ENCODE measurements at places on chromosomes 4 and X. TPM values are rescaled to one million over a fixed set of nuclear protein-coding genes. Genes with fewer than 3 reads are reported as not detected.
A peak's percentile ranks its signal among the peaks of the same experiment; 100 is the strongest.

The IQCM gene
- polyA plus RNA-seq, result not detected

The CFAP299 gene
- polyA plus RNA-seq, result 0.42 TPM

The RAB41 gene
- polyA plus RNA-seq, result 1.2 TPM

The HSFX2 gene
- polyA plus RNA-seq, result 0.47 TPM

The FGB gene
- 142 TPM for polyA plus RNA-seq

The PWWP3B gene
- 3.1 TPM for polyA plus RNA-seq

The ADH1A gene
- polyA plus RNA-seq, result 0.28 TPM

- DNase-seq, result no peak
Measured at GRCh38 chrX:119762718-119763117, 4.3 kb downstream of the SOWAHD start.

GRCh38 chr4:110705440-110705782 is 82.5 kb upstream of the PITX2 start:
- DNase-seq, result no peak

DNA sequence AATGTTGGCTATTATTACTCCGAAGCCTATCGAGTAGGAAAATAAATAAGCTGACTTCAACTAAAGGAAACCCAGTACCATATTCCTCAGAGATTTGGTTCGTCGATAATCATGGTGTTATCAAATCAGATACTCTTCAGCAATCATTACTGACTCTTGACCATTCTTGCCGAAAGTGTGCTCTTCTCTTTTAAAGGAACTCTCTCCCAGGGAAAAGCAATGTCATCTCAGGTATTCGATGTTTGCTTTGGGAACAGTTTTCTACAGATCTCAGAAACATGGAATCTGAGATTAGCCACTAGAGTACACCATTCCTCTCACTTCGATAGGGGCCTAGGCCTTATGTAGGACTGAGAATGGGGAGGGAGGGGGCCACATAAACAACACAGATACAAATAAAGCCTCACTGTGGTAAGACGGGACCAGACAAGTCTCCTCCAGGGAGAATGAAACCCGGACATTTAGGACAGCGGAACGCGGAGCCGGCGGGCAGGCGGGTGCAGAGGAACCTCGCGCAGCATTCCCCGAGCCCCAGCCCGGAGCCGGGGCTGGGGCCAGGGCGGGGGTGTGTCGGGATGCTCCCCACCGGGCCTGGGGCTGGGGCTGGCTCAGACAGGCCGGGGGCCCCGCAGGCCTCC is 581 bp downstream of the DNAJB14 start:
- DNase-seq, result peak; percentile 14

DNA sequence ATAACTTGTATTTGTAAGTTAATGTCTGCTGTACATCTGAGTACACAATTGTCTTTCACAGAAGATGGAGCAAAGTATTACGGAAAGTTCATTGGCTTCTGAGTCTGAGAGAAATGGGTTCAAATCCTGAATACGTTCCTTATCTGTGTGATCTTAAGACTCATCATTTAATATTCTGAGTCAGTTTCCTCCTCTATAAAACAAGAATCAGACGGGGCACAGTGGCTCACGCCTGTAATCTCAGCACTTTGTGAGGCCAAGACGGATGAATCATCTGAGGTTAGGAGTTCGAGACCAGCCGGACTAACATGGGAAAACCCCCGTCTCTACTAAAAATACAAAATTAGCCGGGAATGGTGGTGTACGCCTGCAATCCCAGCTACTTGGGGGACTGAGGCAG is 57.8 kb downstream of the APBB2 start:
- DNase-seq, result no peak

GRCh38 chr4:4481399-4481994 is 60.4 kb downstream of the STX18 start:
- no peak for DNase-seq

GRCh38 chr4:16007471-16008095 is 44.6 kb upstream of the FGFBP2 start:
- DNase-seq, result no peak

DNA sequence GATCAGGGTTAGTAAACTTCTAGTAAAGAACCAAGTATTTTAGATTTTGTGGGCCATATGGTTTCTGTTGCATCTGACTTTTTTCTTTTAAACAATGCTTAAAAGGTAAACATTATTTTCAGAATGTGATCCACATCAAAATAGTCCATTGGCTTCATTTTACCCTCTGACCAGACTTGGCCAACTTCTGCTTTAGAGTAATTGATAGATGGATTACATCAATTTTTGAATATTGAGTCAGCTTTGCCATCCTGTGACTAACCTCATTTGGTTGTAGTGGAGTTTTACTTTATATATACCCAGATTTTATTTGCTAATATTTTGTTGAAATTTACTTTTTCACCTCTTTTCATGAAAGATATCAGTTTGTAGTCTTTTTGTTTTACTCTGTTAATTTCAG is 559.8 kb downstream of the TLL1 start:
- no peak for DNase-seq

DNA sequence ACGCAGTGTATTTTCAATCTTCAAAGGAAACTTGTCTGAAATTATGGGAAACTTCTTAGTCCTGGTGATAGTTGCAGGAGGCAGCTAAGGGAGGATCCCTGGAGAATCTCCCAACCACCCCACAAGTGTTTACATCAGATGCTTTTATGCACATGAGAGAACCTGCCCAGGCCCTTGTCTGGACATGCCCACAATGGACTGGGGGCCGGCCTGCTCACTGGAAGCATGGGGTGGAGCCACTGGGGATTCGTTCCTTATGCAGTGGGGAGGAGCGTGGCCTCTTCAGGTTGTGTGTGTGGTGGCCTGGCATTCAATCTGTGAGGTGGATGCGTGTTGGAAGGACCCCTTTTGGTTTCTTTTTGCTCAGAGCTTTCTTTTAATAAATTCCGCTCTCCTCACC is 398.7 kb upstream of the PPP1R2C start:
- no peak for DNase-seq

- DNase-seq, result no peak
Measured at GRCh38 chrX:130343411-130343810, 3.7 kb downstream of the SLC25A14 start.

DNA sequence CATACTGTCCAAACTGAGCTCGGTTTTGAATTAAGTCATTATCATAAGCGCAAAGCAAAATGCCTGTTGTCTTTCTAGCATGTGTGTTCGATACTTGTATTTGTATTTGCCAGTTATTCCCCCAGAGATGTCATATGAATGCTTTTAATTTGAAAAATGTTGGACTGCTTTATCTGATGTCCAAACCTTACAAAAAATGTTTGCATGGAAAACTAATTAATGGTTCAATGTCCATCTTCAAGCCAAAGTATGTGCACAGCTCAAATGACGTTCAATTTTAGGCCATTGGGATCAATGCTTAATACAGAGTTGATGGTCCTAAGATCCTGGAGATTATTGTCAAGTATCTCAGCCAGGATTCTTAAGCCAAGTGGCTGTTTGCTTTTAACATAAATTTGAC is 17.2 kb upstream of the HPGDS start:
- no peak for DNase-seq

GRCh38 chr4:7193030-7193958 is 956 bp downstream of the SORCS2 start:
- DNase-seq, result no peak

DNA sequence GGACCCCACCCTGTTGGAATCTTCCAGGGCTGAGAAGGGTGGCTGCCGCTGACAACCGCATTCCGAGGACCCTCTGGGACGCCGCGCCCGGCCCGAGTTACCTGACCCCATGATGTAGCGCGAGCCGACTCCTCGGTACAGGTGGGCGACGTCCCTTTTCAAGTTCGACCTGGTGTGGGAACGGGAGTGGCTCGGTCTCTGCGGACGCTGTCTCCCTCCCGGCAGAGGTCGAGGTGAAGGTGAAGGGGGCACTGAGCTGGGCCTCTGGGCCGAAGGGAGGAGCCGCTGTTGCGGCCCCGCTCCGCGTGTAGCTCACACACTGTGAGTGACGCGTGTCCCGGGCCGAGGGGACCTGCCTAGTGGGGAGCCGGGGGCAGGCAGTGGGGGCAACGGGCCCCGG is 4.5 kb downstream of the GTPBP6 start:
- no peak for DNase-seq

DNA sequence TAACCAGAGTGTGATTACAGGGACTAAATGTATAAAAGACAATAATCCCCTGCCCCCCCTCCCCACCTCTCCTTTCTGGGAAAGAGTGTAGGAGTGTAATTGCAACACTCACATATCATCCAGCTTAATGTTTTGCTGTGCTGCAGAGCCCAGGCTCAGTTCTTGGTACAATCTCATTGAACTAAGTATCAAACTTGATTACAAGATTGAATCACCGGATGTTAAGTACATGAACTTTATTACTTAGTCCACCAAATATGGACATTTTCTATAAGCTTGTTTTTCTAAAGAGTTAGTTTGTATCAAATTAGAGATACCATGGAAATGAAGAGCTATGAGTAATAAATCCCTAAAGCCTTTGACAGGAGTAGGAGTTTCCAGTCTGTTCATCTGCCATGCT is 559.1 kb downstream of the ZNF674 start:
- no peak for DNase-seq

DNA sequence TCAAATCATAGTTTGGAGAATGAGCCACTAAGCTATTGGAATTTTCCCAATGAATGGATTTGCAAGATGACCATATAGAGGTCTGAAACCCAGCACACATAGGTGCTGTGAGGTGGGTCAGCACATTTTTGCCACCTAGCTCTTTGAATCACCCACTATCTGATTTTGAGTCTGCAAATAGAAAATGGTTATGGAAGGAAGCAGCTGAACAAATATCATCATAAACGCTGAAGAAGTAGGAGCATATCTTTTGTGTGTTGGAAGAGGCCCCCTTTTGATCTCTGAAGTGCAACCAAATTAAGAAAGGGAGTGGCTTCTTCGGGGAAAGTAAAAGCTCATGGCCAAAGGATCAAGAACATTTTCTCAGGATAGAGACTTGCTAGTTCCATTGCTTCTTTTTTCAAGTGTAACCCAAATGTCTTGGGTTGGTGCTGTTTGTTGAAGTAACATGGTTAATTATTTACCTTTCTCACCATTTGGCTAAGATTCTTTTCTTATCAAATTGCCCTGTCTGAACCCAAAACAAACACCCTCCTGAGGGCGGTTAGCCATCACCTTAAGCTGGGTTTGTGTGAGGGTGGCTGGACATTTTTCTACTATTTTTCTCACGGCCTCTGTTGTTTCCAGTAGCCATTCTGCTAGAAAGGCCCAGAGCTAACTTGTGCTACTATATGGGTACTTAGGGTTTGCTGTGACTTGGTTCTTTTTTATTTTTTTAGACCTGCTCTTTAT is 18.4 kb upstream of the SORBS2 start:
- DNase-seq, result no peak

DNA sequence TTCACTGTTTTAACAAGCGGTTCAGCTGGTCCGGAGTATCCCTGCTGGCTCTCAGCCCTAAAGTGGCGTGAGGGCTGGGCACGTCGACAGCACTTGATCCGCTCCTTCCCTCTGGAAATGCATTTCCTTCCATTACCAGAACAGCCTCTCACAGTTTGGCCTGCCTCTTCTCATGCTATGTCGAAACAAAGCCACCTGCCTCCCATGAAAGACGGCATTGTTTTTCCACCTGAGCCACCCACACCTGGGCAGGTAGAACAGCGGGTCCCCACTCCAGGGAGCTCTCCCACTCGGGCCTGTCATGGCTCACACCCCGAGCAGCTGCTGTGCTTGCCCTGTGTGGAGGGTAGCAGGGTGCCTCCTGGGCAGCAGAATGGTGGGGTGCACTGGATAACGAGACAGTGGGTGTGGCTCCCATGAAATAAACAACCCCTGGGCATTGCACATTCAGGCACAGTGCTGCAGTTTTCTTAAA is 86.2 kb downstream of the FHDC1 start:
- no peak for DNase-seq

GRCh38 chr4:186148336-186148975 is 42.9 kb upstream of the CYP4V2 start:
- no peak for DNase-seq

DNA sequence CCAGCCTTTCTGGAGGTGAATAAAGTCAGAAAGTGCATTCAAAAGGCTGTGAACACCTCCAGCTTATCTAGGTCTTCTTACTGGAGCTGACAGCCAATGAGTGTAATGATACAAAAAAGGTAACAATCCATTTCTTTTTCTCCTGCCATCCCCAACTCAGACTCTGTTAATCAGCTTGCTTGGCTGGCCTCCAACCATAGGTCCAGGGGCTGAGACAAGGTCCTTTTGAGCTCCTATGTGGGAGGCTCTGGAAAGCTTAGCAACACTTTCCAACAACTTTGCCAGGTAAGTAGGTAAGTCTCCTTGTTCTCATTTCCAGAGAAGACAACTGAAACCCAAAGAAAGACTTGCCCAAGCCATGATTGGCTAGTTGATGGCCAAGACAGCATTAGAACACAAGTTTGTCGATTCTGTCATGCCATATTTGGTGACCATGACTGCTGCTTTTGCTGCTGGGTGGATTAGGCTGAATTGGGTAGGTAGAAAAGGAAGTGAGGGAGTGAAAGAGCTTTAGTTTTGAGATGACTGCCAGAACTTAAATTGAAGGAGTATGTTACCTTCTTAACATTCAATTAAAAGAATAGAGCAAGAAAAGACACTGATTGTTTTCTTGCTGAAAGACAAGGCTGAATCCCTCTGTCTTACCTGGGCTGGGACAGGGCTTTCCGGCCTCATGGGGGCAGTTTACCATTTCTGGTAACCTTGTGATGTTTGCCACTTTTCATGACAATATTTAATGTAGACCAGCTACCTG is 22.8 kb downstream of the VSIG4 start:
- no peak for DNase-seq

DNA sequence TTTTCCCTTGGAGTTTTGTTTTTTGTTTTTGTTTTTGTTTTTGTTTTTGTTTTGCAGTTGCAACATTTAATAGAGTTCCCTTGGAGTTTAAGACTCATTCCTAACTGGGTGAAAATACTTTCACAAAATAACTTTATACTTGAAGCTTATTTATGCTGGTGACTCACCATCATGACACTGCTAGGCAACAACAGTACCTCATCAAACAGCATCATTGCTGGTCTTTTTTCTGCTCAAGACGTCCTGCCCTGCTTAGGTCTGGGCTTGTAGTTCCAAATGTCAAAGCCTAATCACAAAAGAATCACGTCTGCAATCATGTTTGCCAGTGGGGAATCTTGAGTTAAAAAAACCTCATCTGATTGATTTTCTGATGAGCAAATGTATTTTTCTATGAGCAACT is 105.7 kb upstream of the PRPS2 start:
- no peak for DNase-seq

GRCh38 chr4:38612646-38613414 is 51.2 kb upstream of the KLF3 start:
- peak; percentile 51 for DNase-seq

GRCh38 chrX:140318296-140318695 is 186.6 kb downstream of the SOX3 start:
- no peak for DNase-seq

All from right renal pelvis (tissue), 4 donors.